ENCODE measurements at places on chromosomes 13 and 19.

GRCh38 chr13:113742445-113743120 lies 16.4 kb upstream of the TMEM255B start:
- DNase-seq = no peak

GRCh38 chr13:101307181-101307701 lies 109.1 kb downstream of the NALCN start:
- DNase-seq = no peak

- no peak for DNase-seq
These were observed 59.3 kb upstream of the URI1 start for GRCh38 chr19:29882719-29883105.

DNA sequence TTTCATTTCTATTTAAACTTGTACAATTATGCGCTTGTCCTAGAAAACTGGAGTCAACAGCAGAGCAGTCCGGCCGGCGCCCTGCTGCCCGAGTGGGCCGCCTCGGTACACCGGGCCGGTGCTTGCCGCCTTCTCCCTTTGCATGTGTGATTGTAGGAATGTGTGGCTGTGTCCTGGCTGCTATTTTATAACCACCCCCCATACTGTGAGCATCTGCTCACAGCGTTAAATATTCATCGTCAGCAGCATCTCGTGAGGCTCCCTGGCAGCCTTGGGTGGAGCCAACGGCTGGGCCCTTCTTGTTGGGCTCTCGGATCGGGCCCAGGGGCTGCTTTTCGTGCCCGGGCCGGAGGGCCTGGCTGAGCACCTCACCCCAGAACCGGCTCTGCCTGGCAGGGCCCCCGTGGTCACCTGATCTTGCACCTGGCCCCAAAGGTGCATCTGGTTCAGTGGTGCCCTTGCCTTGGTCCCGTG lies 10.6 kb downstream of the PIAS4 start:
- no peak for DNase-seq

DNA sequence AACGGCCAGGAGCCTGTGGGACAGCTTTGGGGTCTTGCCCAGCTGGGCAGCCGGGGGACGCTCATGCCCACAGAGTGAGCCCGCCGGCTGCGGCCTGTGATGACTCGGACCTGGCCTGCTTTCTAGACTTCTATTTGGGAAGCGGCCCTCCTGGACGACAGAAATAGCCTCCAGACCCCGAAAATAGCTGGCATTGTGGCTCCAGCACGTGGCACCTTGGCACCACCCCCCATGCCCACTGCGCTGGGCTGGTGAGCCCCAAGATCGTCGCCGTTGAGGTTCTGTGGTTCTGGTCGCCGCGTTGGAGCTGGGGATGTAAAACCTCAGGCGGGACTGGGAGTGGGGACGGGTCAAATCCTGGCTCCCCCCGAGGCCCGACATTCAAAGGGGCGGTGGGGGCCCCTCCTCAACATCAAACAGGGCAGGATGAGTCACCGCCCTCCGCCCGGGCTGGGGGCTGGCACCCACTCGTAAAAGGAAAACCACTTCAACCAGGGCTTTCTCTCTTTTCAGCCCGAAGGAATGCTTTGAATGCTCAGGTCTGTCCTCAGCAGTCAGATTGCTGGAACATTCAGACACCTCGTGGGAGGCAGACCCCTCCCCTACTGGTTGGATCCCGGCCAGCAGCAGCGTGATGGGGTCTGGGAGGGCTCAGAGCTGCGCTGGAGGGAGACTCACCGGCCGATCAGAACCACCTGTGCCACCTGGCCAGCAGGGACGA lies 42.1 kb downstream of the GADD45B start:
- DNase-seq = no peak

- DNase-seq = no peak
These were observed 209.2 kb downstream of the TSHZ3 start for GRCh38 chr19:31139871-31140505.

- DNase-seq = no peak
These were observed 54.3 kb downstream of the RUBCNL start for GRCh38 chr13:46332772-46333171.

DNA sequence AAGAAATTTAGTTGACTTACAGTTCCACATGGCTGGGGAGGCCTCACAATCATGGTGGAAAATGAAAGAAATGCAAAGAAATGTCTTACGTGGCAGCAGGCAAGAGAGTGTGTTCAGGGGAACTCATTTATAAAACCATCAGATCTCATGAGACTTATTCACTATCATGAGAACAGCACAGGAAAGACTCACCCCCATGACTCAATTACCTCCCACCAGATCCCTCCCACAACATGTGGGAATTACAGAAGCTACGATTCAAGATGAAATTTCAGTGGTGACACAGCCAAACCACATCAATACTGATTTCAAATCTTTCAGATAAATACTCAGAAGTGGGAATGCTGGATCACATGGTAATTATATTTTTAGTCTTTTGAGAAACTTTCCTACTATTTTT lies 1357.9 kb downstream of the SLITRK5 start:
- no peak for DNase-seq

DNA sequence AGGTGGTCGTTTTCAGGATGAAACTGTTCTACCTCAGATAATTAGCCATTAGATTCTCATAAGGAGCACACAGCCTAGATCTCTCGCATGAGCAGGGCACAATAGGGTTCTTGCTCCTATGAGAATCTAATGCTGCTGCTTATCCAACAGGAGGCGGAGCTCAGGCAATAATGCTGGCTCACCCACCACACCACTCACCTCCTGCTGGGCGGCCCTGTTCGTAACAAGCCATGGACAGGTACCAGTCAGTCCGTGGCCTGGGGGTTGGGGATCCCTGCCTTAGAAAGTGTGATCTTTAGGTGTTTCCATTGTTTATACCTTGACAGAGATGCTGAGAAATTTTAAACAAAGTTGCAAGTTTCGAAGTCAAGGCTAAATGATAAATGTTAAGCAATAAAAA lies 344.6 kb upstream of the HTR2A start:
- no peak for DNase-seq

DNA sequence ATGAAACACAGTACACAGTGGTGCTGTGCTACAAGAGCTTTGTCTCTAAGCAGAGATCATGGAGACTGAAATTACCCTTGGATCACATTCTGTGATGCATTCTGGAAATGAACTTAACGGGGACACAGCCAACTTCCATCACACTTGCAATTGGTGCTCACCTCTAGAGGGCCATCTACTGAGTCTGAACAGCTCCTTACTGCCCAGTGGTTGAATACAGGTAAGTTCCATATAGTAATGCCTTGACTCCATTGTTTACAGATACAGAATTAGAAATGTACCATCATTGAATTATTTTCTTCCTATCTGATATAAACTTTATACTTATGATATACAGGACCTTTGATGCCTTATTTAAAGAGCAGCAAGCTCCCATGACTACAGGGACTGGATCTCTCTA lies 686.4 kb downstream of the PCDH9 start:
- no peak for DNase-seq

- DNase-seq = no peak
These were observed 42.9 kb upstream of the RAP2A start for GRCh38 chr13:97390941-97391600.

DNA sequence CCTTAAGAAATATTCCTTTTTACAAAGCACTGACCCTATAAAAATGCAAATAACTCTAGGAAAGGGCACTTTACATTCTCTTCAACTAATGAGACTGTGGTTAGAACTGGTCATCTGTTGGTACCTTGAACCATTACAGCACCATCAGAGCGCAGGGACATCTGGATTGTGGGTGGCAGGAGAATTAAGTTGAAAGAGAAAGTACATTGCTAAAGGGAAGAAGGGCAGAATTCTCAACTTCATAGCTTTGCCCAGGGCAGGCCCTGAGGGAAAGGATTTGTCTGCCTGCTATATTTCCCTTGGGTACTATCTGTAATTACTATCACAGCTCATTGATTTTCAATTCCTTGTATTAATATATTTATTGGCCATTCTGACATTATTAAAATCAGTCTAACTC lies 196.8 kb downstream of the KLF12 start:
- no peak for DNase-seq

DNA sequence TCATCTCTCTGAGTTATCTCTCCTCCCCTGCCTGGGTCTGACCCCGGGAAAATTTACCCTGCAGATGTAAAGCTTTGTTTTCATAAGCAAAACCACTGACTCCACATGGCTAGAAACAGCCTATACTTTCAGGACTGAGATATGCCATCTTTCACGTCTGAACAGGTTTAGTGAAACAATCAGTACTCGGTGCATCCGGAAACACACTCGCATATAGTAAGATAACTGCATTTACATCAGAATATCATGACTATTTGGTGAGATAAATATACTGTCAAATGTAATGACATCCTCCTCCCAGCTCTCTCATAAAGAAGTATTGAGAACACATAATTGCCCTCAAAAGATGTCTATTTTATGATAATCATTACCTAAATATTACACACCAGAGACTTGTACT lies 172.8 kb downstream of the EFNB2 start:
- DNase-seq = no peak

- no peak for DNase-seq
These were observed 23.3 kb downstream of the GGACT start for GRCh38 chr13:100565286-100565685.

GRCh38 chr19:47447470-47448359 lies 24.0 kb downstream of the SLC8A2 start:
- DNase-seq = no peak

DNA sequence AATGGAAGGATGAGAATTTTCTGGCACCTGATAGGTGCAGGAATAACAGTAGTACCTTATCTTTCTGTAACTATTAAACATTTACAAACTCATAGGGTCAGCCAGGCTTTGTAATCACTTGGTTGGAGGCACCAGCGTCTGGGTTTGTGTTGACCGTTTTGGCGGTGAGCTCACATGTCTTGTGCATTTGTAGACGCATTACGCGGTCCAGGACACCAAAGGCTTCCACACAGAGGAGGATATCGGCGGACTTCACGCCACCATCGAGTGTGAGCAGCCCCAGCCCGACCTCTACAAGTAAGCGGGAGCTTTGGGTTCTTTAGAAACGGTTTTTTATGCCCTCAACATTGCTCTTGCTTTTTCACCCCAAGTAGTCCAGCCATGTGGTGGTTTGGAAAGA lies 129.3 kb downstream of the ATP11A start:
- no peak for DNase-seq

GRCh38 chr13:38844581-38844980 lies 146.1 kb downstream of the STOML3 start:
- DNase-seq = no peak

GRCh38 chr19:13604902-13605586 lies 98.8 kb upstream of the CACNA1A start:
- DNase-seq = no peak

DNA sequence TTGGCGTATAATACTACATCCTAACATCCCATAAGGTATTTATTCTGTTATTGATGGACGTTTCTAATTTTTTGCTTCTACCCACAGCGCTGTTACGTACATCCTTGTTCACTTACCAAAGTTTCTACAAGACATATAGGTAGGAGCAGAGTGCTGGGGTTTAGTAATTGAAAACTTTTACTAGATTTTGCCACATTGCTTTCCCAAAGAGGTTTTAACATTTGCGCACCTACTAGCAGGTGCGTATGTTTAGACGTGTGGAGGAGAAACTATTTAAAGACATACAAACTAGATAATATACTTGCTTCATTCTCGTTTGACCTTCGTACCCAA lies 559 bp upstream of the RPL21 start:
- no peak for DNase-seq

- no peak for DNase-seq
These were observed 22.3 kb upstream of the ZBTB7A start for GRCh38 chr19:4088975-4089374.

- no peak for DNase-seq
These were observed 5.0 kb downstream of the KIRREL2 start for GRCh38 chr19:35861640-35862160.

DNA sequence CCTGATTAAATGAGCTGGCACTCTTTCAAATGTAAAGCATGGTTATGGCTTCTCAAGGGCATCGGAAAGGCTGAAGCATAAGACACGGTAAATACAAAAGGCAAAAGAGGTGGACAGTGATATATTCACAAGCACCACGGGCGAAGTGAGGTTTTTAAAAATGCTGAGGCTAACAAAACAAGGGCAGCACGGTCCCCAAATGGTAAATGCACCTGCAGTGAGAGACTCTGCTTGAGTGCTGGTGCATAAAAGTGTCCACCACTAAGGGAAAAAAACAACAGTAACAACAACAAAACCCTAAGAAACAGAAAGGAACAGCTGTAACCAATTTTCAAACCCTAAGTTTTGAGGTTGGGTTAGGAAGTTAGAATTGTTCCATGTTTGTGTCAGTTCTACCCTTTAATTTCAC lies 234.9 kb downstream of the PCDH9 start:
- no peak for DNase-seq

GRCh38 chr13:49165798-49166752 lies 54.1 kb upstream of the MLNR start:
- no peak for DNase-seq

- no peak for DNase-seq
These were observed 20.5 kb upstream of the ARL11 start for GRCh38 chr13:49607761-49608160.

GRCh38 chr13:48110931-48111721 lies 16.2 kb upstream of the MED4 start:
- no peak for DNase-seq

- DNase-seq = no peak
These were observed 1634.2 kb downstream of the PCDH9 start for GRCh38 chr13:65595916-65596315.

DNA sequence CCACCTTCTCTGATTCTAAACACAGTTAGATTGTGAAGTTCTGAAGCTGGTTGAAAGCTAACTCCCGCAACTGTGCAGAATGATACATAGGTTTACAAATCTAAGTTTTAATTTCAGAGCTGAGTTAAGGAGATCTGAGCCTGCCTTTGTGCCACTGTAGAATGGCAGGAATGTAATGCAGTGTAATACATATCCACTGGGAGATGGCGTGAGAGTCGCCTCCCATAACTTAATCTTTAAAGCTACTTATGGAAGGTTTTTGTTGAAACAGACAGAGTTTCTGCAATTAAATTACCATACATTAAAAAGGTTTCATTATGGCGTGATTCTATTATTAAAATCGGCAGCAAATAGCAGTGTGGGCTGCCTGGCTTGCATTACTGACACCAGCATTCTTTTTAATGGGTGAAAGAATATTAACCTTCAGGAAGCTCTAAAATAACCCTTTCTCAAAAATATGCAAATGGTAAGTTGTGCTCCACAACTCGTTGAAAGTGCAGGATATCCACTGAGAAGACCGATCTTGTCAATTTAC lies 257.4 kb downstream of the OLFM4 start:
- DNase-seq = no peak

DNA sequence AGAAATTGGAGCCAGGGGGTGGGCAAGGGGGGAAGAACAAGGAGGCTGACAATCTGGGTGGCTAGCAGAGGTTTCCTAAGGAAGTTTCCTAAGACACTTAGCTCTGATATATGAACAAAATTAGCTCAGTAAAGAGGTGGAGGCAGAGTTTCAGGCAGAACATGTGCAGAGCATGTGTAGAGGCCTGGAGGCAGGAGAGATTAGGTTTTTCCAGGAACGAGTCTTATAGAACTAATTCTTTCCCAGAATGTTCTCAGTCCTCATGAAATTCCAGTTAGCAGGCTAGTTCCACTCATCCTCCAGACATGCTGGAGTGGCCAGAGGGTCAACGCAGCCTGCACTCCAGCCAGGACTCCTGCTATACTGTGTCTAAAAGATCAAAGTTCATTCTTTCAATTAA lies 184.7 kb downstream of the LACC1 start:
- DNase-seq = no peak

Measured in activated CD8-positive, alpha-beta memory T cell treated with anti-CD3 and anti-CD28 coated beads for 4 hours (primary cell).